ENCODE measurements at places on chromosomes 7 and 10.

DNA sequence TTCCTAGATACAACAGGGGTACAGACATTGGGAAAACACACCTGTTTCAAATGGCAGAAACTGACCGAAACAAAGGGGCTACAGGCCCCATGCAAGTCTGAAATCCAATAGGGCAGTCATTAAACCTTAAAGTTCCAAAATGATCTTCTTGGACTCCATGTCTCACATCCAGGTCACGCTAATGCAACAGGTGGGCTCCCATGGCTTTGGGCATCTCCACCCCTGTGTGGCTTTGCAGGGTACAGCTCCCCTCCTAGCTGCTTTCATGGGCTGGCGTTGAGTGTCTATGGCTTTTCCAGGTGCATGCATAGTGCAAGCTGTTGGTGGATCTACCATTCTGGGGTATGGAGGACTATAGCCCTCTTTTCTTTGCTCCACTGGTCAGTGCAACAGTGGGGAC is 248.1 kb upstream of the RHOBTB1 start:
- DNase-seq: no peak

DNA sequence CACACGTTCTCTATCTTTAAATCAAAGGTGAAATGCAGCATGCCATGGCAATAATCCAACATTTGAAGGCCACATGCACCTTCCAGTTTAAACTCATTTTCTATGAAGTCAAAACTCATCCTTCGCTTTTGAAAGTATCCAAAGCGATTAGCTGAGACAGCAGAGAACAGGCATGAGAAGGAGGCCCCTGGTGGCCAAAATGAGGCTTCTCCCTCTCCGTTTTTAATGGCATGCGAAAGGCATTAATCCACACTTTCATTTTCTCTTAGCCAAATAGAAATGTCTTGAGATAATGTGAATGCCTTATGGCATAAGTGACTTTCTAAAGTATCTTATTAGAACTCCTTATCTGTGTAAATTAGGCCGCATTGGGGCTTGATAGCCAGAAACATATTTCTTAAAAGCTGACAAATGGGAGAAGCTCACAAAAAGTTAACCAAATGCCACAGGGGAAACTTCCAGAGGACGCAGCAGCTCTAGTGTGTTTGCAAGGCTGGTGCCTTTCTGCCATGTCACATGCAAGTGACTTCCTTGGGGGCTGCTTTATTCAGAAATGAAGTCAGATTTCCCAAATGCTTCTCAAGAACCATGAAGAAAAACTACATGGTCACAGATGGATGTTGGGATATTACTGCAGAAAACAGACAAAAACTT is 1189.6 kb downstream of the SORCS1 start:
- no peak for DNase-seq

DNA sequence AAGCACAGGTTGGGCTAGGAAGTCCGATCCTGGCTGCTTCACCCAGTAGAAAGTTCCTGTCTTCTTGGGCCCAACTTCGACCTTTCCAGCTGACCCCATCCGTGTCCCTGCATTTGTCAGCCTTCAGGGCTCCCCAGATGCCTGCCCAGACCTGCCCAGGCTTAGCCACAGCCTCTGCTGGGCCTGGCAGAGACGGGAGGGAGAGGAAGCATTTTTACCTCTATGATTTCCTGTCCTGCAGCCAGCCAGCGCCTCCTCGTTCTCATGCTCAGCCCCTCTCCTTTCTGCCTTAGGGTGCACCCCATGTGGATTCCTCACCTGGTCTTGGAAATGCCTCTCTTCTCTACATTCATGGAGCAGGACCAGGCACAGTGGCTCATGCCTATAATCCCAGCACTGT is 3.7 kb downstream of the METTL27 start:
- DNase-seq: no peak

GRCh38 chr7:84482476-84482875 is 287.9 kb upstream of the SEMA3A start:
- no peak for DNase-seq

GRCh38 chr10:3654496-3654895 is 130.5 kb downstream of the KLF6 start:
- no peak for DNase-seq

DNA sequence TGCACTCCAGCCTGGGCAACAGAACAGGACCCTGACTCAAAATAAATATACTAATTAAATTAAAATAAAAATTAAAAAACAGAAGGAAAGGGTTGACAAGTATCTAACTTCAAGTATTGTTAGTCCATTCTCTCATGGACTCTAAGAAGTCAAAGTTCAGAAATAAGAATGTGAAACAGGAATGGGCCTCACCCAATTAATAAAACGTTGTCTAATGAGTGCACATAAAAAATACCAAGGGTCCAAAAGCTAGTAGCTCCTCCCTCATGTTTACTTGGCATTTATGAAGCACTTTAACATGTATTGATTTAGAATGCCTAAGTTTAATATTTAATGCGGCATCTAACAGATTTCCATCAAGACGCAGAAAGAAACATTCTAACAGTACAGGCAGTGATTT is 18.9 kb downstream of the FAM171A1 start:
- DNase-seq: no peak

Data from OCI-LY7 (cell line).